Posterior vena cava (tissue), 2 donors: ENCODE measurements at places on chromosomes 2 and 18. TPM values are rescaled to one million over a fixed set of nuclear protein-coding genes. Genes with fewer than 3 reads are reported as not detected.

The MARCHF4 gene
- total RNA-seq, result not detected

The TMEM169 gene
- 0.38 TPM for total RNA-seq

The DSC3 gene
- total RNA-seq, result 0.32 TPM

The RGPD4 gene
- total RNA-seq, result 0.37 TPM

The CIAO1 gene
- 41.9 TPM for total RNA-seq

The LONRF2 gene
- 19.2 TPM for total RNA-seq

The FAP gene
- 54.8 TPM for total RNA-seq

The CCDC141 gene
- total RNA-seq, result 6.2 TPM

The PLEKHH2 gene
- 22.8 TPM for total RNA-seq

The ANKRD30B gene
- not detected for total RNA-seq

The CDK15 gene
- total RNA-seq, result 1.4 TPM

The GAL3ST2 gene
- total RNA-seq, result not detected

The CPS1 gene
- total RNA-seq, result 2.7 TPM

The G6PC2 gene
- total RNA-seq, result 0.14 TPM

The HNMT gene
- total RNA-seq, result 37.5 TPM

The PLCL1 gene
- total RNA-seq, result 6.9 TPM

The KCNS3 gene
- total RNA-seq, result 3.1 TPM

The SUMO1 gene
- 64.2 TPM for total RNA-seq

The EVX2 gene
- not detected for total RNA-seq

The ALPP gene
- total RNA-seq, result not detected

The MGAT4A gene
- 34.2 TPM for total RNA-seq

The ARHGEF4 gene
- total RNA-seq, result 8.8 TPM
